H1 (cell line): ENCODE measurements at places on chromosomes 6 and 20. TPM values are rescaled to one million over a fixed set of nuclear protein-coding genes. Genes with fewer than 3 reads are reported as not detected.

- H3K4me1 ChIP-seq = peaks cover 4% of the 10 kb centered on the region; the same call in 1 of the 2 replicates
- H3K27me3 ChIP-seq = no peaks in the 10 kb centered on the region
- peak overlapping the region; percentile 23; the same call in 1 of the 2 replicates for H3K4me3 ChIP-seq
- H3K36me3 ChIP-seq = no peaks in the 10 kb centered on the region
- no peak for DNase-seq
Observed at GRCh38 chr6:42618105-42618504, 54.3 kb downstream of the UBR2 start.

- H3K36me3 ChIP-seq = no peaks in the 10 kb centered on the region
- no peak for DNase-seq
- H3K4me3 ChIP-seq = no peak overlapping the region
- no peaks in the 10 kb centered on the region for H3K4me1 ChIP-seq
- no peak overlapping the region for H3K27ac ChIP-seq
- H3K27me3 ChIP-seq = no peaks in the 10 kb centered on the region
Observed at GRCh38 chr6:16204653-16205376, 33.6 kb upstream of the GMPR start.

- H3K4me1 ChIP-seq = peaks cover 33% of the 10 kb centered on the region
- no peak for DNase-seq
- no peaks in the 10 kb centered on the region for H3K27me3 ChIP-seq
- peak overlapping the region; percentile 33; the same call in 1 of the 2 replicates for H3K4me3 ChIP-seq
Observed at GRCh38 chr6:155143578-155144106, 120.2 kb upstream of the CLDN20 start.

- H3K36me3 ChIP-seq = no peaks in the 10 kb centered on the region; the same call in 1 of the 2 replicates
- no peak for DNase-seq
- no peaks in the 10 kb centered on the region for H3K27me3 ChIP-seq
- H3K4me3 ChIP-seq = no peak overlapping the region
- no peaks in the 10 kb centered on the region for H3K4me1 ChIP-seq
Observed at GRCh38 chr6:2426561-2427340, 181.3 kb upstream of the GMDS start.

- peaks cover 18% of the 10 kb centered on the region for H3K27me3 ChIP-seq
- no peak overlapping the region for H3K27ac ChIP-seq
- peak overlapping the region; percentile 87 for H3K4me3 ChIP-seq
- no peaks in the 10 kb centered on the region for H3K36me3 ChIP-seq
Observed at GRCh38 chr6:13485923-13486562, 1.4 kb downstream of the GFOD1 start.

GRCh38 chr6:169489563-169490245 lies 212.1 kb downstream of the WDR27 start:
- H3K4me1 ChIP-seq = no peaks in the 10 kb centered on the region
- no peaks in the 10 kb centered on the region for H3K36me3 ChIP-seq
- H3K27me3 ChIP-seq = no peaks in the 10 kb centered on the region
- no peak overlapping the region for H3K27ac ChIP-seq
- H3K4me3 ChIP-seq = no peak overlapping the region

DNA sequence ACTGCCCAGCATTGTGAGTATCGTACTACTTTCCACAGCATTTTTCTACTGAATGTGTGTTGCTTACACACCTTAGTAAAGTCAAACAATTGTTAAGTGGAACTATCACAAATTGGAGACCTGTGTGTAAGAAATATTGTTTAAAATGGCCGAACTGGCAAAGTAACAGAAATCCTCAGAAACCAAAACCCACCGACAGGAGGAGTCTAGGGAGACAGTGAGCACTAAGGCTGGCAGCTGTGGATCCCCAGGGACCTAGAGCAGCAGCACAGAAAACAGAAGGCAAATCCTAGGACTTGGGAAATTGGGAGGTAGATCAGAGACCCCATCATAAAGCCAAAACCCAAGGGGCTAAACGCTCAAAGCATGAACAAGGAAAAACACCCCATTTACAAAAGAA lies 69.9 kb downstream of the SESN1 start:
- no peak overlapping the region for H3K27ac ChIP-seq
- H3K27me3 ChIP-seq = no peaks in the 10 kb centered on the region
- H3K36me3 ChIP-seq = no peaks in the 10 kb centered on the region
- H3K4me1 ChIP-seq = no peaks in the 10 kb centered on the region

GRCh38 chr20:62356589-62357186 lies 10.4 kb downstream of the LAMA5 start:
- peaks cover 55% of the 10 kb centered on the region for H3K4me1 ChIP-seq
- no peak for DNase-seq
- peaks cover 4% of the 10 kb centered on the region; the same call in 1 of the 2 replicates for H3K36me3 ChIP-seq
- H3K4me3 ChIP-seq = no peak overlapping the region

DNA sequence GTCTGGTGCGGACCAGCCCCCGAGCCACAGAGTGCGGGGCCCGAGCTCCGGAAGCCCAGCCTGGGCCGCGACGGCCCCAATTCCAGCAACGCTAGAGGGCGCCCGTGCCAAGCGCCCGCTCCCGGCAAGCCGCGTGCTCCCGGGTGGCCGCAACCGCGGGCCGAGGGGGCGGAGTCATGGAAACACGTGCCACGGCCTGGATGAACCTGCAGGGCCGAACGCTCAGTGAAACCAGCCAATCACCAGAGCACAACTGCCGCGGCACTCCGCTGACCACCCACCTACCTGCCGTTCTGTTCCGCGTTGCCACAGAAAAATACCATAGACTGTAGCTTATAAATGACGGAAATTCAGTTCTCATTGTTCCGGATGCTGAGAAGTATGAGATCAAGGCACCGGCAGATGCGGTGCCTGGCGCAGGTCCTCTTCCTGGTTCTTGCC lies 85.7 kb upstream of the FOXC1 start:
- H3K4me3 ChIP-seq = peak overlapping the region; percentile 29; the same call in 1 of the 2 replicates
- peaks cover 4% of the 10 kb centered on the region for H3K4me1 ChIP-seq
- H3K27me3 ChIP-seq = peaks cover 4% of the 10 kb centered on the region
- no peak overlapping the region for H3K27ac ChIP-seq
- no peaks in the 10 kb centered on the region for H3K36me3 ChIP-seq
- DNase-seq = peak; percentile 94

DNA sequence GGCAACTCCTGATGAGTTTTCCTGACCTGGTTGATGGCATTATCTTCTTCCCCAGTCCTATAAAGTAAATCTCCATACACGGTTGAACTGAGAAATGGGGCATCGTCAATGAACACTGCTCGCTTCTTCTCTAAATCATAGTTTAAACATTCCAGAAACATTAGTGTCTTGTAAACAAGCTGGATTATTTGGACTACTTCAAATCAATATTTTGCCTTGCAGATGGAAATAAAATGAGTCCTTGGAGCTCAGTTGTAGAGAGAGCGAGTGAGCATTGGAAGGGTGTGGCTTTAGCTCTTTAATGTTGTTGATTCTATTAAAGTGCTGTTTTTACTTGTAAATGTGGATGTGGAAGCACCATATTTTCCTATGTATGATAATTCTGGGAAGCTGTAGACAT lies 18.4 kb downstream of the C6orf89 start:
- no peak for DNase-seq
- H3K4me3 ChIP-seq = no peak overlapping the region
- no peak overlapping the region for H3K27ac ChIP-seq
- no peaks in the 10 kb centered on the region for H3K4me1 ChIP-seq

- DNase-seq = no peak
- no peak overlapping the region for H3K27ac ChIP-seq
- no peaks in the 10 kb centered on the region for H3K4me1 ChIP-seq
- H3K27me3 ChIP-seq = no peaks in the 10 kb centered on the region
- H3K4me3 ChIP-seq = no peak overlapping the region
Observed at GRCh38 chr6:12627053-12627452, 89.5 kb upstream of the PHACTR1 start.

GRCh38 chr20:3572151-3572550 lies 91.0 kb downstream of the GFRA4 start:
- no peaks in the 10 kb centered on the region for H3K36me3 ChIP-seq
- DNase-seq = no peak
- no peak overlapping the region for H3K27ac ChIP-seq
- H3K4me1 ChIP-seq = no peaks in the 10 kb centered on the region

- H3K27ac ChIP-seq = no peak overlapping the region
- DNase-seq = no peak
- H3K36me3 ChIP-seq = no peaks in the 10 kb centered on the region
- H3K4me3 ChIP-seq = no peak overlapping the region
Observed at GRCh38 chr6:108676555-108676954, 115.8 kb downstream of the FOXO3 start.

GRCh38 chr20:51333971-51334370 lies 208.5 kb downstream of the NFATC2 start:
- H3K4me3 ChIP-seq = no peak overlapping the region
- DNase-seq = no peak
- no peaks in the 10 kb centered on the region for H3K27me3 ChIP-seq
- H3K36me3 ChIP-seq = no peaks in the 10 kb centered on the region
- H3K4me1 ChIP-seq = no peaks in the 10 kb centered on the region

- H3K4me3 ChIP-seq = no peak within 1 kb of the TSS
- no peaks in the 10 kb centered on the region for H3K36me3 ChIP-seq
- no peak within 1 kb of the TSS for H3K27ac ChIP-seq
- 0 out of 2 replicates have a peak, but pooled peaks cover 3% of the 10 kb centered on the region for H3K27me3 ChIP-seq
- no peak for DNase-seq
Observed at GRCh38 chr20:63235399-63235983, at the start of gene BIRC7. BIRC7 (plus strand) TSS chr20:63235905; CDS start chr20:63236097, 192 bp downstream.

DNA sequence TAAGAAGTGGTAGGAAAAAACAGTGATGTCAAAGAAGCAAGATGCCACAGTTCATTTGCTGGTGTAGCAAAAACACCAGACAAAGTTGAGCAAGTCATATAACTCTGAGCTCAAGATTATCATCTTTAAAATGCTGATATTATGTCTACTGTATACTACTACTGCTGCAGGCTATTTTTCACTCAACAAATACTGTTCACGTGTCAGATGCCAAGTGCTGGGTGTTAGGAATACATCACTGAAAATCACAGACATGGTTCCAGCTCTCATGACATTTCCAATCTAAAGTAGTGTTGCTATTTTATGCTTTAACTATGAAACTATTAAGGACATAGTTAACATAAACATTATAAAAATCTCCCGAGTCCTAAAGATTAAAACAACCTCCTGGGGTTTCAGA lies 163.0 kb downstream of the NKAIN2 start:
- no peak overlapping the region for H3K27ac ChIP-seq
- DNase-seq = no peak
- H3K4me3 ChIP-seq = no peak overlapping the region
- no peaks in the 10 kb centered on the region for H3K36me3 ChIP-seq
- no peaks in the 10 kb centered on the region for H3K4me1 ChIP-seq
- H3K27me3 ChIP-seq = no peaks in the 10 kb centered on the region

- H3K27me3 ChIP-seq = no peaks in the 10 kb centered on the region
- no peak for DNase-seq
- no peak overlapping the region for H3K4me3 ChIP-seq
- H3K36me3 ChIP-seq = no peaks in the 10 kb centered on the region
- no peaks in the 10 kb centered on the region for H3K4me1 ChIP-seq
Observed at GRCh38 chr6:5936631-5937030, 70.1 kb downstream of the NRN1 start.

- no peak for DNase-seq
- no peaks in the 10 kb centered on the region for H3K36me3 ChIP-seq
- no peaks in the 10 kb centered on the region for H3K27me3 ChIP-seq
- H3K27ac ChIP-seq = no peak overlapping the region
- peaks cover 5% of the 10 kb centered on the region; the same call in 1 of the 2 replicates for H3K4me1 ChIP-seq
Observed at GRCh38 chr6:148507774-148508173, 165.1 kb downstream of the SASH1 start.

- H3K36me3 ChIP-seq = no peaks in the 10 kb centered on the region
- H3K27me3 ChIP-seq = no peaks in the 10 kb centered on the region
- H3K4me3 ChIP-seq = no peak overlapping the region
- H3K27ac ChIP-seq = no peak overlapping the region
Observed at GRCh38 chr6:167704396-167704901, 122.3 kb upstream of the AFDN start.

Gene BNIP5
- not detected in 2 replicates for polyA plus RNA-seq

Gene TBX18
- 0.02 TPM in 1 of 2 replicates, not detected in the other for polyA plus RNA-seq

Gene SNRPB2
- polyA plus RNA-seq = 27.2 and 49.4 TPM in 2 replicates

Gene CD24
- polyA plus RNA-seq = 1,771 and 2,134 TPM in 2 replicates

Gene GSTA4
- polyA plus RNA-seq = 12.6 and 21.6 TPM in 2 replicates

Gene SLC4A11
- 11.9 and 20.9 TPM in 2 replicates for polyA plus RNA-seq
